ENCODE measurements at places on chromosomes 11 and 22. TPM values are rescaled to one million over a fixed set of nuclear protein-coding genes. Genes with fewer than 3 reads are reported as not detected.

GRCh38 chr11:127074151-127074761 lies 73.7 kb upstream of the KIRREL3 start:
- peaks cover 7% of the 10 kb centered on the region for H3K27me3 ChIP-seq
- peak; percentile 67 for DNase-seq
- H3K4me3 ChIP-seq, result no peak overlapping the region
- H3K27ac ChIP-seq, result no peak overlapping the region
- peaks cover 2% of the 10 kb centered on the region for H3K4me1 ChIP-seq

Gene TMEM134
- 48.1 TPM for total RNA-seq

Gene CHRM1
- not detected for total RNA-seq

- H3K27me3 ChIP-seq, result no peaks in the 10 kb centered on the region
- peaks cover 3% of the 10 kb centered on the region for H3K36me3 ChIP-seq
- no peak overlapping the region for H3K4me3 ChIP-seq
- peaks cover 5% of the 10 kb centered on the region for H3K4me1 ChIP-seq
Observed at GRCh38 chr22:26568207-26568706, 21.7 kb downstream of the TPST2 start.

GRCh38 chr11:20397281-20397680 lies 9.8 kb downstream of the PRMT3 start:
- no peaks in the 10 kb centered on the region for H3K27me3 ChIP-seq
- peaks cover 11% of the 10 kb centered on the region for H3K36me3 ChIP-seq
- H3K4me3 ChIP-seq, result no peak overlapping the region

DNA sequence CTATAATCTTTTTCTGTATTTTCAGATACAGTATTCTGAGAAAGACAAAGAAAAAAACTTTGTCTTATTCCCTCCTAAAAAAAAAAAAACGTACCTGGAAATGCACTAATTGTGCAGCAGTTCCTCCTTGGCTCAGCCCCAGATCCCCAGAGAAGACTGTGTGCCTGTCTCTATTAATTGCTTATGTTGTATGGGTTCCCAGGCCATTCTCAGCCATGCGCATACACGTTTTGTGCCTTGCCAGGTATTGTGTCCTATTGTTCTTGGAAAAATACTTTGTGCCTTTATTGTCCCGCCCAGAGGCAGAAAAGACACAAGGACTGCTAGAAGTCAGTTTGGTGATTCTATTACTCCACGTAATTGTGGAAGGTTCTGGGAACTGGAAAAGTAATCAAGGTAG lies 91.2 kb downstream of the PIWIL4 start:
- H3K4me1 ChIP-seq, result no peaks in the 10 kb centered on the region
- H3K4me3 ChIP-seq, result no peak overlapping the region
- DNase-seq, result no peak
- H3K27me3 ChIP-seq, result no peaks in the 10 kb centered on the region
- no peak overlapping the region for H3K27ac ChIP-seq
- no peaks in the 10 kb centered on the region for H3K36me3 ChIP-seq

Gene FTH1
- 2,092 TPM for total RNA-seq

DNA sequence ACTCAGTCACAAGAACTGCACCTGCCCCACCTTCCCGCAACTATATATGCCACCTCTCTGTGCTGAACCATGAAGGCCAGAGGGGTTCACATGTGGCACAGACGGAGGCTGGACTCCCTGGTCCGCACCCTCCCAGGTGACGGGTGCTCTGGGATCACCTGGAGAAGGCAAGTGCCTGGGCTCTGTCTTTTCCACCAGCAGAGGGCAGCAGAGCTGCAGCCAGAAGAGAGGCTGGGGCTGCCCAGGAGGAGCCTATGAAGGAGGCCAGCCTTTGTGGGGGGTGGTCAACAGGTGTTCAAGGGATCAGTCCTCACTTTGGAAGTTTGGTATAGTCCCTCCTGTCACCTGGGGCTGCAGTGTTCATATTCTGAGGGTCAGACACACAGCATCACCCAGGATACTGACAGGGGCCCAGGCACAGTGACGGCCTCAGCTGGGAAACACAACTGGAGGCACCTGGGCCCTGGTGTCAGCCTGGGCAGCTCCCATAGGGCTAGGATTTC lies 39.2 kb upstream of the IGLL5 start:
- no peak overlapping the region for H3K27ac ChIP-seq
- H3K4me3 ChIP-seq, result no peak overlapping the region
- H3K4me1 ChIP-seq, result no peaks in the 10 kb centered on the region
- peak; percentile 8 for DNase-seq
- H3K36me3 ChIP-seq, result no peaks in the 10 kb centered on the region
- peaks cover 11% of the 10 kb centered on the region for H3K27me3 ChIP-seq

DNA sequence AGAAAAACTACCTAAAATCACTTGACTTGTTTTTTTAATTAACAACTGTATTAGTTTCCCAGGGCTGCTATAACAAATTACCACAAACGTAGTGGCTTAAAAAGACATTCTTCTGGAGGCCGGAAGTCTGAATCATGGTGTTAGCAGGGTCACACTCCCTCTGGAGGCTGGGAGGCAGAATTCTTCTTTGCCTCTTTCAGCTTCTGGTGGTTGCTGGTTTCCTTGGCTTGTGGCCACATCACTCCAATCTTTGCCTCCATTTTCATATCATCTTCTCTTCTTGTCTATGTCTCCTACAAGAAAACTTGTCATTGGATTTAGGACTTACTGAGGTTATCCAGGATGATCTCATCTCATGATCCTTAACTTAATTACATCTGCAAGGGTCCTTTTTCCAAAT lies 7.4 kb upstream of the INCENP start:
- H3K36me3 ChIP-seq, result no peaks in the 10 kb centered on the region
- H3K4me1 ChIP-seq, result no peaks in the 10 kb centered on the region
- H3K27me3 ChIP-seq, result no peaks in the 10 kb centered on the region
- H3K27ac ChIP-seq, result no peak overlapping the region

- no peak overlapping the region for H3K27ac ChIP-seq
- no peak for DNase-seq
- H3K4me1 ChIP-seq, result no peaks in the 10 kb centered on the region
Observed at GRCh38 chr22:32426881-32427280, 14.8 kb upstream of the RTCB start.

DNA sequence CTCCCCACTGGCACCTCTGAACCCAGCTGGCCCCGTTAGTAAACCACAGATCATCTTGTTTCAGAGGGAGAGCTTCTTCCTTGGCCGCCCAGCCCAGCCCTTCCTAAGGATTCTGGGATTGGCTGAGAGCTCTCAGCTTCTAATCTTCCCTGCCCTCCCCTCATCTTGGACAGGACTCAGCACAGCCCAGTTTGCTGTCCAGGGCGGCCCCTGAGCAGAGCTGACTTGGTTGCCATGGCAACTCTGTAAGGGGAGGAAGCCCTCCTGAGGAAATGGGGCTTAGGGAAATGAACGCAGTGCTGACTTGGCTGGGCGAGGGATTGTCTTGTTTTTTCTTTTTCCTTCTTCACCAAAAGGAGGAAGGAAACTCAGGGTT lies 4.6 kb downstream of the APOL4 start:
- peaks cover 4% of the 10 kb centered on the region for H3K27me3 ChIP-seq
- H3K27ac ChIP-seq, result no peak overlapping the region
- peak; percentile 42 for DNase-seq
- H3K4me3 ChIP-seq, result no peak overlapping the region

GRCh38 chr11:94315664-94316063 lies 11.3 kb downstream of the IZUMO1R start:
- no peak overlapping the region for H3K4me3 ChIP-seq
- no peaks in the 10 kb centered on the region for H3K4me1 ChIP-seq
- H3K27me3 ChIP-seq, result no peaks in the 10 kb centered on the region
- DNase-seq, result peak; percentile 53

DNA sequence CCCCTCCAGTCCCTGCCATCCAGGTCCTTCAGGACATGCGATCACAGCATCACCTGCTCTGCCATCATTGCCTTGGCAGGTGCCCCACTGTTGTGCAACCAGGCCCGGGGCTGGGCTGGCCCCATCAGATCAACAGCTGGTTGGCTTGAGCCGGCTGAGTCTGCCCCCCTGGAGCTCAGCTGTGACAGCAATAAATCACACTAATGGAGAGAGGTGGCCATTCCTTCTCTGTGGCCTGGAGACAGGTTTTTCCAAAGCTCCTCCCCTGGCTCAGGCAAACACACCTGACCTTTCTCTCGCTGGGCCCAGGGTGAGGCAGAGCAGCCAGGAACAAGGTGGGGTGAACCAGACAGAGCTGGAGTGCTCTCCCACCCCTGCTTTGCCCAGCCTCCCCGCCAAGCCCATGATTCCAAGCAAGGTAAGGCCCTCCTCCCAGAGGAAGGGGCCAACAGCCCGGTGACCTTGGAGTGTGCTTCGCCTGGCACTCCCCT lies 8.9 kb upstream of the FXYD2 start:
- H3K4me3 ChIP-seq, result no peak overlapping the region
- peaks cover 6% of the 10 kb centered on the region for H3K27me3 ChIP-seq
- no peak overlapping the region for H3K27ac ChIP-seq
- peaks cover 9% of the 10 kb centered on the region for H3K4me1 ChIP-seq

DNA sequence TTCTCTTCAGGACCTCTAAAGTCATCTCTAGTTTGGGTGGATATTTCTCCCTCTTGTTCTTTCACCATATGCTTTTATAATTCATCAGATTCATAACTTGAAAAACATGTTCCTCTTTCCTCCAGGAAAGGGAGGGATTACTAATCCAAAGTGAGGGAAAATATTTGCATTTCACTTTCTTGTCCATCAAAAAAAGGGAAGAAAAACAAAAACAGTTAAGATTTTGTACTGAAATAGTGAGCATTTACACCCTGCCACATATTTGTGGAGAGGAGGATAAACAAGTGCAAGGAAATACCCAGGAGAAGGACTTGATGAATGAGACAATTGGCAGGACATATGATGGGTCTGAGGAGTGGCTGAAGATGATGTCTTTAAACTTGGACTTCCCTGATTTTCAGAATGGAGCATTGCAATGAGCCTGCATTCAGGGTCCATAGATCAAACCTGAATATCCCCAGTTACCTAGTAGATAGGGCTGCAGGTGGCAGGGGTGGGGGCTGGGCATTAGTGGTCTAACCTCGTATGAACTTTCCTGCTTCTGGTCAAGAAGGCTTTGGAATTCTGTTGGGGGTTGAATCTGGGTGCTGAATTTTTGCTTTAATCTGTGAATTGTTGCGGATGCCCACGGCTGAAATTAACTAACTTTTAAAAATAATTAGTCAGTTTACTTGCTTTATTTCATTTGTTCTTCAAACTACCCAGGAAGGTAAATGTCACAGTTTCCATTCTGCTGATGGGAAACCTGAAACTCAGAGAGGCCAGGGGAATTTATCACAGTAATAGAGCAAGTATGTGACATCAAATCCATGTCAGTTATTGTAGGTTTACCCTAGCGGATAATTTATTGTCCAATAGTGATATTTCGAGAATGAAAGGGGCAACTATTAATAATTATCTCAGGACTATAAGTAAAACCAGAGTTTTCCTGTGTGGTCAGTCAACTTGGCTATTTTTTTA lies 36.9 kb upstream of the TMEM123 start:
- no peak overlapping the region for H3K4me3 ChIP-seq
- no peak overlapping the region for H3K27ac ChIP-seq
- H3K4me1 ChIP-seq, result no peaks in the 10 kb centered on the region
- H3K36me3 ChIP-seq, result no peaks in the 10 kb centered on the region
- DNase-seq, result no peak
- no peaks in the 10 kb centered on the region for H3K27me3 ChIP-seq

DNA sequence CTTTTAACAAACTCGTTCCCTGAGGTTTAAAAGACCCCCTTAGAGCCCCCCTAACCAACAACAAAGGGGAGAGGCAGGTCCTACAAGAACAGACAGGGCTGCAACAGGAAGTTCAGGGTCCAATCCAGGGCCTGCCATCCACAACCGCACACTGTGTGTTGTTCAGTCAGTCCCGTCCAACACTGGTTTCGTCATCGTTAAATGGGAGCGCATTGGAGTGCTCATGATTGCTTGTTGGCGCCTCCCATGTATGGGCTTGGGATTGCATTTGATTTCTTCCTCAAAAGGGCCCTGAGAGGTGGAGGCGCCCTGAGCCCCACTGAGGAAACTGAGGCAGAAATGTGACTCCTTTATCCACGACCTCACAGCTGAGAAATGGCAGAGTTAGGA lies 174.1 kb downstream of the MN1 start:
- H3K27me3 ChIP-seq, result no peaks in the 10 kb centered on the region
- no peak overlapping the region for H3K27ac ChIP-seq
- H3K4me3 ChIP-seq, result no peak overlapping the region
- H3K36me3 ChIP-seq, result no peaks in the 10 kb centered on the region
- DNase-seq, result no peak
- H3K4me1 ChIP-seq, result no peaks in the 10 kb centered on the region

GRCh38 chr22:42396621-42397331 lies 35.4 kb downstream of the NFAM1 start:
- no peak overlapping the region for H3K4me3 ChIP-seq
- no peak overlapping the region for H3K27ac ChIP-seq
- H3K27me3 ChIP-seq, result peaks cover 7% of the 10 kb centered on the region

Gene LRRC32
- total RNA-seq, result 43.7 TPM

Gene OR52N5
- total RNA-seq, result not detected

DNA sequence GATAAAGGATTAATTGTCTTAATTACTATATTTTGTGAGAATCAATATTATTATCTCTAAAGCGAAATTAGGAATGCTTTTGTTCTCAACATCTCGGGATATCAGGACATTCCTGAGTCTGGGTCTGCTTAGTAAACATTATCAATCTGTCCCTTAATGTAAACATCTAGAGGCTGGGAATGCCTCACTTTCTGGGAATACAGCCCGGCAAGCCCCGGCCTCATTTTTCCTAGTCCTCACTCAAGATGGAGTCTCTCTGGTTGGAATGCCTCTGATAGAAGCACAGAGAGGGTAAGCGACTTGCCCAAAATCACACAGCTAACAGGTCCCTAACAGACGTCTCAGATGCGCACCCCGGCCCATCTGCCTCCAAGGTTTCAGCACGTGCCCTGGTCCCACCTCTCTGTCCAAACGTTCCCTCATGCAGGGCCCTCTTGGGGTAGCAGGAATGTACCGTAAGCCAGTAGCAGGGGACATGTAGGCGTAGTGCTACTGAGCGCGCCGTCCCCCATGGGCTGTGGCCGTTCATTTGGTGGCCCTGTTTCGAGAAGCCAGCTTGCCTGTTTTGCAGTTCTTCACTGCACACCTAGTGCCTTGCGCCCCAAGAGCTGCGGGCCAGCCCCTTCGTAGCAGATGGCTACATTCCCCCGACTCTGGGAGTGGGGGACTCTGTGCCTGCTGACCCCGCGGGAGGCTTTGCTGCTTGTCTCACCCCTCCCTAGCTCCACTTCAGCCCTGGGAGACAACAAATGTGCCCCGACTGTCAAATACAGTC lies 62.2 kb upstream of the FADD start:
- H3K4me3 ChIP-seq, result peak overlapping the region; percentile 36
- peaks cover 16% of the 10 kb centered on the region for H3K4me1 ChIP-seq
- H3K27ac ChIP-seq, result no peak overlapping the region
- peaks cover 9% of the 10 kb centered on the region for H3K27me3 ChIP-seq
- no peaks in the 10 kb centered on the region for H3K36me3 ChIP-seq

Gene OVOL1
- total RNA-seq, result 0.22 TPM

DNA sequence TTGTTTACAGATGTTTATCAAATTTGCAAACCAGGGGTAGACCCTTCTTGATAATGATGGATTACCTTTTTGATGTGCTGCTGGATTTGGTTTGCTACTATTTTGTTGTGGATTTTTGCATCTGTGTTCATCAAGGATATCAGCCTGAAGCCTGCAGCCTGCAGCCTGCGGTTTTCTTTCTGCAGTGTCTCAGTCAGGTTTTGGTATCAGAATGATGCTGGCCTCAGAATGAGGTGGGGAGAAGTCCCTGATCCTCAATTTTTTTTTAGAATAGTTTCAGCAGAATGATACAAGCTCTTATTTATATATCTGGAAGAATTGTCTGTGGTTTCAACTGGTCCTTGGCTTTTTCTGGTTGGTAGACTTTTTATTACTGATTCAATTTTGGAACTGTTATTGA lies 19.7 kb upstream of the RAB38 start:
- H3K4me1 ChIP-seq, result no peaks in the 10 kb centered on the region
- no peak overlapping the region for H3K4me3 ChIP-seq
- H3K36me3 ChIP-seq, result no peaks in the 10 kb centered on the region
- no peak for DNase-seq

Measured in astrocyte (in vitro differentiated cells and primary cell).